ENCODE measurements at places on chromosomes 12 and 14.

DNA sequence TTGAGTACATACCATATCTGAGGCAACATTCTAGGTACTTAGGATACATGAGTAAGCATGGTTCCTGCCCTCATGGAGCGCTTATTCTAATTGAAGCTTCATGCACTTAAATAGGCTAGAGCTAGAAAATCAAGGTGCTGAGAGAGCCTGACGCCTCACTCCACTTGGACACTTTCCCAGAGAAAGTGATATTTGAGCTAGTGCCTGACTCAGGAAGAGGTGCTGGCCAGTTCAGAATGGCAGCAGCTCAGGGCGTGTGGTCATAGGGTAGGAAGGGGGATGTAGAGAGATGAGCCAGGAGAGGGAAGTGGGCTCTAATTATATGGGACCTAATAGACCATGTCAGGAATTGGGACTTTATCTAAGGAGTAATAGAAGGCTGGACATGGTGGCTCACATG is 33.3 kb downstream of the TULP3 start:
- DNase-seq = peak; percentile 41

GRCh38 chr14:51357250-51357649 is 117.2 kb downstream of the TMX1 start:
- DNase-seq = peak; percentile 75

GRCh38 chr14:94349276-94349675 is 26.1 kb upstream of the SERPINA6 start:
- no peak for DNase-seq

DNA sequence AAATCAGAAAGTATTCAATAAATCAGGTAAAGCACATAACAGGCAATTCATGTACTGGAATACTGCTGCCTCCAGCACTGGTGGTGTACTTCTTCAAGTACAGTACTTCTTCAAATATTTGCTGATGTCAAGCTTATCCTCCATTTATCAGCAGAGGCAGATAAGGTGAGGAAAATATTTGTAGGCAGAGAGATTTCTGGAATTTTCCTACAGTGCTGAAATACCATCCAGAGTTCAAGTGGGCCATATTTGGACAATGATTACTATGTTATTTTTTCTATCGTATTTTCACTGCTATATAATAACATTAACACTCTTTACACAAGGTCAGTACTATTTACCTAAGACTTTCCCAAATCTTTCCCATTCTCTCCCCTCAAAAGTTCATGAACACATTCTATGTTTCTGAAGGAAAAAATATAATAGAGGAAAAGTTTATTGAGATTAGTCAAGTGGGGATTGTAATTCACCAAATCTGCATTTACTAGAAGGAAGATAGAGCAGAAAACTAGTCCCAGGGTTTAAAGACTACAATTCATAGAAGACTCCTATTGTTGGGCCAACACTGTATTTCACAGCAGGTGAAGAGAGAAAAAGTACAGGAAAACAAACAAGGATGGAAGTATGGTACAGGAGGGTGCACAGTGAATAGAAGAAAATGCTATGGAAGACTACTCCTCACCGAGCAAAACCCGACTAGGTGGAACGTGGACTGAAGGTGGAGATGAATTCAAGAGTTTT is 141.1 kb downstream of the PAWR start:
- peak; percentile 48 for DNase-seq

DNA sequence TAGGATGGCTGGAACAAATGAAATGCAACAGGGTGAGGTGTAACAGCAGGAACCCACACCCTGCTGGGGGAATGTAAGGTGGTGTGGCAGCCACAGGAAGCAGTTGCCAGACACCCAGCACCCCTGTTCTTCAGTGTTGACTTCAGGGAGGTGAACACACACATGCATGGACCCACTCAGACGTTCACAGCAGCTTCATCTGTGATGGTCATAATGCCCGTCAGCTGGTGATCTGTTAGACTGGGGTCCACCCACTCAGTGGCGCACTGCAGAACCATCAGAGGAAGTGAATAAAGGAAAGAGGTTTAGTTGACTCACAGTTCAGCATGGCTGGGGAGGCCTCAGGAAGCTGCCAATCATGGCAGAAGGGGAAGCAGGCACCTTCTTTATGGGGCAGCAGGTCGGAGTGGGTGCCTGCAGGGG is 22.7 kb upstream of the TEX22 start:
- DNase-seq = peak; percentile 8

GRCh38 chr12:91326058-91327027 is 143.7 kb upstream of the DCN start:
- peak; percentile 66 for DNase-seq

- peak; percentile 16 for DNase-seq
Measured at GRCh38 chr14:39265806-39266524, 32.2 kb downstream of the MIA2 start.

- no peak for DNase-seq
Measured at GRCh38 chr14:72270147-72270727, 338.0 kb downstream of the RGS6 start.

- DNase-seq = no peak
Measured at GRCh38 chr12:119222222-119222951, 43.7 kb downstream of the HSPB8 start.

DNA sequence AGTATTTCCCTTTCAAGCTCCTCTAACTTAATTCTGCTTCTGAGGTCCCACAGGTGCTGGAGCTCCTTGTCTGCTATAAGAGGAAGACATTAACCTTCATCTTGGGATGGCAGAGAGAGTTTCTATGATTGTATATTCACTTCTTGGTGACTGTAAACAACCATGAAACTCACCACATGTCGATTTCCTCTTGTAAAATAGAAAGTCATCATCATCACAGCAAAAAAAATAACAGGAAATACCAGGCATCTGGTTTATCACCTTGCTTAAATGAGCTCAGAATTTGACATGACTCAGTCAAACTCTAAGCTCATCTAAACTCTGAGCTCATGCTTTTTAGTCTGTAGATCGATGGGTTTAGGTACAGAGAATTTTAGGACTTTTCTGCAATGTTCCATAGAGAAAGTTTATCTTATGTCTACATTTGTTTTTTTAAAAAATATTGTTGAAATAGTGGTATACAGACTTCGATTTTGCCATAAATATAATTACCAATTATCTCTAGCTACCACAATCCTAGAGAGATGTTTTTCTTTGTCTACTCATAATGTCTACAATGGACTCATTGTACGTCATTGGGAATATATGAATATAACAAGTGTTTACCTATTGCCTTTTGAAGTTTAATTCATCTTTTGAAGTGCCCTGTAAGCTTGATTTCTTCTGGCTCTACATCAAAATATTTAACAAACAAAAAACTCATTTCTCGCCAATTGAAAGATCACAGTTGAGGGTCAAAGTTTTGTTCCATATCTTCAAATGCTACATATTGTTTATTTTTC is 58.4 kb downstream of the IGF1 start:
- peak; percentile 32 for DNase-seq

- DNase-seq = peak; percentile 27
Measured at GRCh38 chr12:1970331-1970900, 33.8 kb downstream of the DCP1B start.

DNA sequence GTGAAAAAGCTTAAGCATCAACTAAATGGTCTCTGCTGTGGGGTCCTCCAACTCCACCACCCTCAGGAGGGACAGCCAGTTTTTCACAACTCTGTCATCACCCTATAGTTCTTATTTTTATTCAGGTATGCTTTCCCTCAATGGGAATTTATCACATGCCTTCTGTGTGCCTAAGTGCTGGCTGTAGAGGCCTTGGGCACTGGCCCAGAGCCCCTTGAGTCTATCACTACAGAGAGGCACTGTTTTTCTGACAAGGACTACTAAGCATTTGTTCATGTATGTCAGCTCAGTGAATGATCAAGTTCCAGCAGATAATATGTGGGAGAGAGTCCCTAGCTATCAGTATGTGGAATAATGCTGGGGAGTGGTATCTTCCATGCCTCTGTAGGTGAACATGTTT is 463.9 kb downstream of the NPAS3 start:
- no peak for DNase-seq

DNA sequence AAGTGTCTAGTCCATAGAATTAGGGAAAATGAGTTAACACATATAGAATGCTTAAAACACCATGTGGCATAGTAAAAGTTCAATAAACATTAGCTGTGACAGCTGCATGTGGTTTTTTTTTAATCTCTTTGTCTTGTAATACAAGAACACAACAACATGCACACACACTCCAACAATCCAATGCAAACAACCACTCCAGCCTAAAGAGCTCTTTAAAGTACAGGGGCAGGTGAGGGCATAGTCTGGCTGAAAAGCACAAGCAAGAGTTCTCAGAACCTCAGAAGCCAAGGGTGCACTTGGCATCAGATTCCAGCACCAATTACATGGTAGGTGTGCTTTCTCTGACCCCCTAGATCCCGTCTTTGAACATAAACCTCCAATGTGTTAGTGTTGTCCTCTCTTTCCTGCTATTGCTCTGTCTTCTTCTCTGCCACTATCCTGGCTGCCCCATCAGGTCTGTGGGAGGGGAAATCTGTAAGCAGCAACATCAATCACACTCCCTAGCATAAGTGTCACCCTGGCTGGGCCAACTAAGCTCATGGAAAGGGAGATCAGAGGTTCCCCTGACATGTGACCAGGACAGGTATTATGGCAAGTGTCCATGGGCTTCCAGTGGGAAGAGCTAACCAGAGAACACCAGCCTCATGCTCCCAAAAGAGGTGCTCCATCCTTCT is 91.0 kb downstream of the SLC8A3 start:
- DNase-seq = no peak

DNA sequence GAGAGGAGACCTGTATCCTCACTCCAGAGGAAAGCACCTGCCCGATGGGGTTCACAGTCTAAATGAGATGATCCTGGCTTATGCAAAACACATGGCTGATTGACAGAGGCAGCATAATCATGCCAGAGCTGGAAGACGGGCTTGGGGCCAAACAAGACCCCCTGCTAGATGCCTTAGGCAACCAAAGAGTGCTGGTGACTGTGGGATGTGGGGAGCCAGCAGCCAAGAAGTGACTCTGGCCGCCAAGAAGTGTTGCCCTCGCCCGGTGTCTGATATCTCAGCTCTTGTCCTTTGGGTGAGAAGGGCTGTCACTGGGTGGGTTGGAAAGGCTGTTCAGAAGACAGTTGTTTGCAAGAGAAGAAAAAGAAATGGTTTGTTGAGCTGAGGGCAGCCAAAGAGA is 56.7 kb downstream of the PLEKHG3 start:
- DNase-seq = no peak

GRCh38 chr12:122162976-122163375 is 11.0 kb downstream of the IL31 start:
- DNase-seq = no peak

GRCh38 chr14:55942826-55943225 is 175.4 kb upstream of the PELI2 start:
- no peak for DNase-seq

DNA sequence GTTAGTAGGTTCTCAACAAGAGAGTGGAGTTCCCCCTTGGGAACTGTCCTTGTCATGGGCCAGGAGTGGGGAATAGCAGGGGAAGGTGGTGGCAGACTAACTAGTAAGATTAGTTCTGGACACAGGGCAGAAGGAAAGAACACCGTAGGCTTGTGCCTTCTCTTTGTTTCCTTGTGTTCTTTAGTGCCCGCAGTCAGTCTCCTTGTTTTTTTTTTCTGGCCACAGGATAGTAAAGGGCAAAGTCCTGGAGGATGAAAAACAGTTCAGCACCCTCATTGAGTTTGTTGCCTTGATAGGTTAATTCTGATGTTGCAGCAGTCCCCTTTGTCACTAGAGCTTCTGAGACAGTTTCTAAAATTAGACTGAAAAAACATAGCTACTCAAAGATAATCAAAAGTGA is 8.4 kb downstream of the PEX5 start:
- DNase-seq = no peak

DNA sequence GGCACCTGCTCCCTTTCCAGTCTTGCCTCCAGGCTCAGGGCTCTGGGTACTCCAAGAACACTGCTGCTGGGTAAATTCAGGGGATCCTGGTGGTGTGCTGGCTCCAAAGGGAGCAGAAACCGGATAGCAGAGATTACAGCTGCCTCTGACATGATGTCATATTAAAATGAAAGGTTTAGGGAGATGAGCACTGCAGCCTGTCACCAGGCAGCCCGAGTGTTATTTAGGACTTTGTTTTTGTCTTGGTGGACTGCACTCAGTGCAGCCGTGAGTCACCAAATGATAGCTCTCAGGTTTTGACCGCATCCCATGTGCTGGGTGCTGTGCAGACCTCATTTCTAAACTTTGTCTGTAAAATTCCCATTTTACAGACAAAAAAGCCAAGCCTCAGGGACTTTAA is 266.0 kb upstream of the CRY1 start:
- DNase-seq = peak; percentile 71

GRCh38 chr12:77855548-77855947 is 24.9 kb downstream of the NAV3 start:
- no peak for DNase-seq

DNA sequence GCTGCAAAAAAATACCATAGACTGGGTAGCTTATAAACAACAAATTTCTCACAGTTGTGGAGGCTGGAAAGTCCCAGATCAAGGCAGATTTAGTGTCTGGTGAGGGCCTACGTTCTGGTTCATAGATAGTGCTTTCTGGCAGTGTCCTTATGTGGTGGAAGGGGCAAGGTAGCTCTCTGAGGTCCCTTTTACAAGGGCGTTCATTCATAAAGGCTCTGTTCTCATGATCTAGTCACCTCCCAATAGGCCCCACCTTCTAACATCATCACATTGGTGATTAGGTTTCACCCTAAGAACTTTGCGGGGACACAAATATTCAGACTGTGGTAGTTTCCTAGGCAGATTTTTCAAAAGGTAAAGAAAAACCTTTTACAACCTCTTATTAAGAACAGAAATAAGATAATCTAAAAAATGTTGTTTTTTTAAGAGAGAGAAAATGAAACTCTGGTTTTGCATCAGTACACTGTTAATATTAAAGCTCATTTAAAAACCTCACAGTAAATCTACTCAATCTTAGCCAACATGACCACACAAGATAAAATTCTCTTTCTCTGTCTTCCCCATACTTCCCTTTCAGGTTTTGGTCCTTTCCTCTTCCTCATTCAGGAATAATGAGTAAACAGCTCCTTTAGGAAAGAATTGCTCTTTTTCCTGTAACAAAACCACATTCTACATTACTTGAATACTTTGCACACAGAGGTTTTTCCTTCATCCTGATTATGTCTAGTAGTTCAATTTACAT is 117.5 kb downstream of the UNC79 start:
- no peak for DNase-seq

- DNase-seq = no peak
Measured at GRCh38 chr14:99535908-99536778, 54.9 kb downstream of the CCNK start.

GRCh38 chr12:104522985-104523722 is 66.4 kb downstream of the CHST11 start:
- DNase-seq = no peak

- peak; percentile 97 for DNase-seq
Measured at GRCh38 chr14:71242237-71242748, 335.0 kb downstream of the PCNX1 start.

GRCh38 chr14:104955396-104955770 is 22.8 kb downstream of the AHNAK2 start:
- no peak for DNase-seq

DNA sequence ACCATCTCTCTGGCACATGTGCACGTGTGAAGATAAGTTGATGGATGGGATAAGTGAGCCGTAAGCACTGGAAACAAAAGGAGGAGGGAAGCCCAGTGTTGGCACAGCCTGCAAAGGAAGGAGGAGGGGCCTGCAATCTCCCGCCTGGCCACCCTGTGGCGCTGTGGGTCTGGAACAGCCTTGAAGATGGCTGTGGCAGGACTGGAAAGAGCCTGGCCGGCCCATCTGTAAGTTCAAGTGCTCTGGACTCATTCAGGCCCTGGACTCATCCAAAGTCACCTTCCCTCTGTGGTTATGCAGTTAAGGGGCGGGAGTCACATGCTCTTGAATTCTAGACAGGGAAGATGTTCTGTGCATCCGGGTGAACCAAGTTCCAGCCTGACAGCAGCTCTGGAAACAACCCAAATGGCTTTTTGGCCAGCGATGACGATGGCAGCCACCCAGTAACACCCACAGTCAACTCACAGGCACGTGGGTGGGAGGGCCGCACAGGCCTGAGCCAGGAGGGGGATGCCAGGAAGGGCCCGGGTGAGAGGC is 50.4 kb downstream of the CHGA start:
- peak; percentile 89 for DNase-seq

All from EH (cell line).